Stimulated activated CD4-positive, alpha-beta T cell treated with anti-CD3 and anti-CD28 coated beads, Interleukin-12 subunit alpha, Interleukin-12 subunit beta, amount 100 ng/mL, for 24 hours (primary cell): ENCODE measurements at places on chromosomes 1 and 21.

- no peak for DNase-seq
Measured at GRCh38 chr21:30033441-30033840, 93.6 kb upstream of the GRIK1 start.

DNA sequence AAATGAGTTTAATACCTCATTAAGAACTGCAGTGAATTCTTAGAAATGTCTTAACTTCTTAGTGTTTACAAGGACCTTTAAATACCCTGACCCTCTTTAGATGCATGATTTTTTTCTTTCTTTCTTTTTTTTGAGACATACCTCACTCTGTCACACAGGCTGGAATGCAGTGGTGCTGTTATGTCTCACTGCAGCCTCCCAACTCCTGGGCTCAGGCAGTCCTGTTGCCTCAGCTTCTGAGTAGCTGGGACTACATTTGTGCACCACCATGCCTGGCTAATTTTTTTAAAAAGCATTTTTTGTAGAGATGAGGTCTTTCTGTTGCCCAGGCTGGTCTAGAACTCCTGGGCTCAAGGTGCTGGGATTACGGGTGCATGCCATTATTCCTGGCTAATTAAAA lies 191.8 kb downstream of the RPS6KC1 start:
- DNase-seq: no peak

DNA sequence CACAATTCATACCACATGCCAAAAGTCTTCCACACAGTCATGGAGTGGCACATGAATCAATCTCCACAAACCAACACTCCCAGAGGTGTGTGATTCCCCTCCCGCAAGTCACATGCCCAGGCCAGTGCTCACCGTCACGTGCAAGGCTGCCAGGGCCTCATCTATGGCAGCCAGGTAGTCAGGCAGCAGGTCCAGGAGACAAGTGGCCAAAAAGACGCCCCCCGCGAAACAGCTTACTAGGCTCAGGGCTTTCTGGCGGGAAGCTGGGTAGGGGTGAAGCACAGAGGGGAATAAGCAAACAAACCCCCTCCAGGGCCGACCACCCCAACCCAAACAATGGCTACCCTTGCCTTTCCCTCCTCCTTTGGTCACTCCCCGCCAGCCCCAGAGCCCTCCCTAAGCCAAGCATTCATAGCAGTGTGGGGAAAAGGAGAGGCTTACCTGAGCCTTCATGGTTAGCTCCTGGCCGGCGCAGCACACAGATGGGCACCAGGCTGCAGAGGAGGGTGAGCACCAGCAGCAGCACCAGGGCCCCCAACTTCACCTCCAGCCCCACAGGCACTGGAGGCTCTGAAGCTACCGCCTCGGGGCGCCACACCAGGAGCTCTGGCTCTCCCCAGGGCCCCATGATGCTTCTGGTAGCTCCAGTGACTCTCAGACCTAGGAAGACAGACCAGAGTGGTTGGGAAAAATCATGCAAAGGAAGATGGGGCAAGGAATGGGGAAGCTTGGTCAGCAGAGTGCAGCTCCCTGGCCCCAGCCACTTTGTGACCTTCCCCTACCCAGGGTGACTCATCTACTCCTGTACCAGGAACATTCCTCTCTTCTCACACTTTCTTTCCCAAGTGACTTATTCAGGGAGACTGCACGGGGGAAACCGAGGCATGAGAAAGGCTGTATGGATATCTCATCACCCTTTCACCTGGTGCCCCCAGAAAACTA lies 978 bp downstream of the SLC39A1 start:
- no peak for DNase-seq

- no peak for DNase-seq
Measured at GRCh38 chr1:184424157-184424556, 37.3 kb downstream of the C1orf21 start.

GRCh38 chr1:111602974-111603373 lies 16.6 kb upstream of the RAP1A start:
- no peak for DNase-seq

DNA sequence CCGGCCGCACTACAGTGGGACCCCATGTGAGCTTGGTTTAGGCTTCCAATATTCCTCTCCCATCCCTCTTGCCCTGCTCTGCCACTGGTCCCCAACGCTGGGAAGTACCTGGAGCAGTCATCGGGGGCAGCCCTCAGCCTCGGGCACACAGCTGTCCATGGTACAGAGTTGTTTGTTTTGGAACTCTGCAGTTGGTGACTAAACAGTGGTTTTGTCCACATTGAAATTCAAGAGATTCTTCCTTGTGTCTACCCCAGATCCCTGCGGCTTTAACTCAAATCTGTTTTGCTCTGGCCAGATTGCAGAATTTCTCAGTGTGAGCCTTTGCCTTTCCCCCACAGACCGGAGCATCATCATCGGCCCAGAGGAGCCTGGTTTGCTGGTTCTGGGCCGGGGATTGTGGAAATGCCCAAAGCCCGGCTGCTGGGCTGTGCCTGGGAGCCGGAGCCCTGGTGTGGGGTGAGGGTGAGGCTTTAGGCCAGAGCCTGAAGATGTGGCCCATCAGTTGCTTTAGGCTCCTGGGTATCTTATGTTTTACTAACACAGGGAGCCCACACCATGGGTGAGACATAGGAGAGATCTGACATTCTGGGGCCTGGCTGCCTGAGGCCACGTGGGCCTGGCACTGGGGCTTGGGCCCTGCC lies 93.2 kb downstream of the ARHGEF10L start:
- DNase-seq: no peak

- DNase-seq: no peak
Measured at GRCh38 chr1:197917805-197918651, 856 bp downstream of the LHX9 start.

DNA sequence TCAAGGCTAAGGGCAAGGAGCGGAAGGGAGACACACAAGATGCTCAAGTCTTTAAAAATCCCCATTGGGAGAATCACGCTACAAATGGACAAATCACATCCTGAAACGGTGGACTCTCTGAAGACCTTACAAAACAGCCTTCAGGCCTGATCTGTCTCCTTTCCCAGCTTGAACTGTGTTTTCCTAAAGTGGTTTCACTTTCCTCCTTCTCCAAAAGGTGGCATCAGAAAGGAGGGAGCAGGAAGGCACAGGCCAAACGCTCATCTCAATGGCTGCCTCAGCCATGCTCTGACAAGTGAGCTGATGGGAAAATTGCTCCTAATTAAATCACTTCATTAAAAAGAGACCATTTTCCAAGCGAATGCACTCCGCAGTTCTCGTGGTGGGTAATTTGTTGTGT lies 47.7 kb downstream of the UTP25 start:
- no peak for DNase-seq

GRCh38 chr1:194067772-194068171 lies 881.4 kb upstream of the B3GALT2 start:
- no peak for DNase-seq

DNA sequence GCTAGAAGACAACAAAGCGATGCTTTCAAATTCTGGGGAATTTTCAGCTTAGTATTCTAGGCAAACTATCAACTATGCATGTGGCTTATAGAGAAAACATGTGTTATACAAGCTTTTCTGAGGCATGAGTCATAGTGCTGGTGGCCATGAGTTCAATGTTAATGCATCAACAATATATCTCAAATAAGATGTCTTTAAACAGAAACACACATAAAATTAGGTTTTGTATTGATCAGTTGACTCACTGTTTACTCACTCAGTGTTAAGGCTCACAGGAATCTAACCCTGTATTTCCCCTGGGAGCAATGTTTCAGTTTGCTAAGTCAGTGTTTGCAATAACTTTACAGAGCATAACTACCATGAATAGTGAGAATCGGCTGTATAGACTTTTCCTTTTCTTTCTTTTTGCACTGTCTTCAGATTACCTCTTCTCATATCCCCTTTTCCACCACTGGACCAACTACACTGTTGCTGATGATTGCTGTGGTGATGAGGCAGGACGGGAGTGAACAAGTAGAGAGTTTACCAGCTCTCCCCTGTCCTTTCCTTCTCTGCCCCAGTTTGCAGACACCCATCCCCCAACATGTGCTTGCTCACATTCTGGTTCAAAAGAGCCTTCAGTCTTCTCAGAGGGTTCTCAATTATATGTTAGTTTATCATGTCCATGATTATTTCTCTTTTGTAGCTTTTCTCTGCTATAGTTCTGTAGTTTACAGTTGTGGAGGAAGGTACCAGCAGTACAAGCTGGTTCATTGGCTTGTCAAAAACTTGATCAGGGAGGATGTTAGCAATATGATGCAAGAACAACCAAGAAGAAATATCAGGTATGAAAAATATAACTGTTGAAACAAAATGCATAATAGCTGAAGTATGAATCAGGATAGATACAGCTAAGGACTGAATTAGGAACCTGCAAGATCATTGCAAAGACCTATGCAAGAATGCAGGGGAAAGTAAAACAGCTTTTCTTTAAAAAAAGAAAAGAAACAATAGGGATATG lies 23.9 kb downstream of the CD2 start:
- DNase-seq: no peak

- no peak for DNase-seq
Measured at GRCh38 chr1:26221094-26221493, 12.9 kb upstream of the CEP85 start.

GRCh38 chr1:212683357-212683722 lies 16.3 kb downstream of the BATF3 start:
- DNase-seq: no peak

GRCh38 chr1:31704271-31705079 lies 658 bp upstream of the COL16A1 start:
- no peak for DNase-seq

DNA sequence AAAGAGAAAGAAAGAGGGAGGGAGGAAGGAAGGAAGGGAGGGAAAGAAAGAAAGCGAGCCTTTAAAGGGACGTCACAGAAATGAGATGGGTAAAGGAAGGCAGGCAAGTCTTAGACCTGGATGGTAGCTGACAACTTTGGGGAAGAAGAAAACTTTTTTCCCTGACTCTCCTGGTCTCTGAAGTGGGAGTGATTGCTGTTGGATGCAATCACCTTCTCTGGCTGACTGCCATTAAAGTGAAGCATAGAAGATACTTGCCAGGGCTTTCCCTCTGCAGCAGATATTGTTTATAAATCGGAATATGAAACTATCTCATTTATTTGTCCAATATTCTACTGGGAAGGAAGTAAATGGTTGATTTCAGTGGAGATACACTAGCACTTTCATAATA lies 27.0 kb downstream of the VCAM1 start:
- DNase-seq: no peak

GRCh38 chr1:221723018-221723847 lies 18.7 kb downstream of the DUSP10 start:
- DNase-seq: no peak

DNA sequence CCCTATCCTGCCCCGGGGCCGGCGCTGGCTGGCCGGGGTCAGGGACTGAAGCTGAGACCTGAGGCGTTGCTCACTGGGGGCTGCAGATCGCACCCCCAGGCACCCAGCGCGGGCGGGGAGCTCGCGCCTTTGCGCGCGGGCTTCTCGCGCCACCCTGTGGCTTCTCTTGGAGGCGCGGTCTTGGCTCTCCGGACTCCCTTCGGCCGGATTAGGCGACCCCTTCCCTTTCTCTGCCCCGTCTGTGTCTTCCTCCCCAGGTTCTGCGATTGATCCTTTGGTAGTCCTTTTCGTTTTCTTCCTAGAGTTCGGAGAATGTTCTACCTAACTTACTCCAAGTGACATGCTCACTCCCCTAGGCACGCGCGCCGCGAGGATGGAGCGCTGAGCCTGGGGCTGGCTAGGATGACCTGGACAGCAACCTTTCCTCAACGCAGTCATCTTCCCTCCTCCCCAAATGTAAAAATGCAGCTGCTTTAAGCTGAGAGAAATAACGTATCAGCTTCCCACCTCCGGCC lies 495 bp upstream of the NTRK1 start:
- DNase-seq: no peak

- DNase-seq: no peak
Measured at GRCh38 chr1:31757204-31757679, 6.9 kb downstream of the ADGRB2 start.

DNA sequence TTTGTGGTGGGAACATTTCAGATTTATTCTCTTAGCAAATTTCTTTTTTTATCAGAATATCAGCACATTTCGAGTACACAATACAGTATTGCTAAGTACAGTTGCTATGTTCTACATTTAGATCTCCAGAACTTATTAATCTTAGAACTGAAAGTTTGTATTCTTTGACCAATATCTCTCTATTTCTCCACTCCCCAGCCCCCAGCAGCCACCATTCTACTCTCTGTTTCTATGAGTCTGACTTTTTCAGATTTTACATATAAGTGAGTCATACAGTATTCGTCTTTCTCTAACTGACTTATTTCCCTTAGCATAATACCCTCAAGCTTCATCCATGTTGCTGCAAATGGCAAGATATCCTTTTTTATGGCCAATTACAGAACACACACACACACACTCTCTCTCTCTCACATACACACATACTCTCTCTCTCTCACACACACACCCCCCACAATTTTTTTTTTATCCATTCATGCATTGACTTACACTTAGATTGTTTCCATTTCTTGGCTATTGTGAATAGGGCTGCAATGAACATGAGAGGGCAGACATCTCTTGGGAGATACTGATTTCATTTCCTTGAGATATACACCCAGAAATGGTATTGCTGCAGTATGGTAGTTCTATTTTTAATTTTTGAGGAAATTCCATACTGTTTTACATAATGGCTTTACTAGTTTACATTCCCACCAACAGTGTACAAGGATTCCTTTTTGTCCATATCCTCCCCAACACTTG lies 15.7 kb downstream of the RPTN start:
- DNase-seq: no peak

DNA sequence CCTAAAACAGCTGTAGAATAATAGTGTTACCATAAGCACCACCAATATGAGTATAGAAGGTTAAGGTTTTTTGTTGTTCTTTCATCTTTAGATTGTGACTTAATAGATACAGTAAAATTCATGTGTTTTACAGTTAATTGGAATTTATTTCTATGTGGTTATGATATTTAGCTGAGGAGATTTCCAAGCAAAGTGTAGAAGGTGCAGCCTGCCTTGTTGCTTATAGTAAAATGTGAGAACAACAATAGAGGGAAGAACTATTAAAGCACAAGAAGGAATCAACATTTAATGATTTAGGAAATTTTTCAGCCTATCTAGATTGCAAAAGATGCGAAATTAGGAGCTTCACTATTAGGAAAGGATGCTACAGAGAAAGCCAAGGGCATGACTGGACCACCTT lies 47.9 kb downstream of the DESI2 start:
- DNase-seq: no peak

- no peak for DNase-seq
Measured at GRCh38 chr1:237756304-237756967, 134.3 kb downstream of the ZP4 start.
